CD4-positive, alpha-beta T cell treated with Interleukin-10 for 1 hour (primary cell): ENCODE measurements at places on chromosomes 16 and 17.
A peak's percentile ranks its signal among the peaks of the same experiment; 100 is the strongest.

GRCh38 chr17:80219763-80220053, 425 bp downstream of the SGSH start:
- no peak for DNase-seq

- DNase-seq: peak; percentile 53
These were observed 3.2 kb downstream of the ACTG1 start for GRCh38 chr17:81509207-81509971.

GRCh38 chr16:77789085-77790008, 983 bp downstream of the VAT1L start:
- no peak for DNase-seq

GRCh38 chr16:12215277-12216105, 239.0 kb downstream of the SNX29 start:
- DNase-seq: no peak

DNA sequence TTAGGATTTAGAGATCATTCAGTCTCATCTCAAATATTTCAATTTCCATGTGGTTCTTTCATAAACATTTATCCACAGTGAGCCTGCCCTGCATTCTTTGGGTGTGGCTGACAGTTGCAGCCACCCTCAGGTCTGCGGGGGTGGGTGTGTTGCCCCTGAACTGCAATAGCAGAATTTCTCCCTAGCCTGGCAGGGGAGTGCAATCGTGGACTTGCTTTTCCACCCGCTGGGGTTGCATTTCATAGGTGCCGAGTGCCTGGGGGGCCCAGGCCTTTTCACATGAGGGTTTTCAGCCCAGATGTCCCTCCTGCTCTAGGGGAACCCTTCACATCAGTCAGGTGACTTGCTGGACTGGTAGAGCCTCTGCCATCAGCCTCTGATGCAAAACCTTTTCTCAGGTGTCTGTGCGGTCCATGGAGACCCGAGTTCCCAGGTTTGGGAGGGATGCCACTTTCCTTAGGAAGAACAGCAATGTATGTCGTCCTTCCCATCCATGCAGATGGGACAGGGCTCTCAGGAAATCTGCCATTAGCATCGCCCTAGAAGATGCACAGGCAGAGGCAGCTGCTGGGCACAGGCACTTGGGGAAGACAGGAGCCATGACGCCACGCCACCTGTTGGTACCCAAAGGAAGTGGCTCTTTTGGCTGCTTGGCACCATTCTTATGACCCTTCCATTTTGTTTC, 2.4 kb upstream of the USP36 start:
- DNase-seq: peak; percentile 74

DNA sequence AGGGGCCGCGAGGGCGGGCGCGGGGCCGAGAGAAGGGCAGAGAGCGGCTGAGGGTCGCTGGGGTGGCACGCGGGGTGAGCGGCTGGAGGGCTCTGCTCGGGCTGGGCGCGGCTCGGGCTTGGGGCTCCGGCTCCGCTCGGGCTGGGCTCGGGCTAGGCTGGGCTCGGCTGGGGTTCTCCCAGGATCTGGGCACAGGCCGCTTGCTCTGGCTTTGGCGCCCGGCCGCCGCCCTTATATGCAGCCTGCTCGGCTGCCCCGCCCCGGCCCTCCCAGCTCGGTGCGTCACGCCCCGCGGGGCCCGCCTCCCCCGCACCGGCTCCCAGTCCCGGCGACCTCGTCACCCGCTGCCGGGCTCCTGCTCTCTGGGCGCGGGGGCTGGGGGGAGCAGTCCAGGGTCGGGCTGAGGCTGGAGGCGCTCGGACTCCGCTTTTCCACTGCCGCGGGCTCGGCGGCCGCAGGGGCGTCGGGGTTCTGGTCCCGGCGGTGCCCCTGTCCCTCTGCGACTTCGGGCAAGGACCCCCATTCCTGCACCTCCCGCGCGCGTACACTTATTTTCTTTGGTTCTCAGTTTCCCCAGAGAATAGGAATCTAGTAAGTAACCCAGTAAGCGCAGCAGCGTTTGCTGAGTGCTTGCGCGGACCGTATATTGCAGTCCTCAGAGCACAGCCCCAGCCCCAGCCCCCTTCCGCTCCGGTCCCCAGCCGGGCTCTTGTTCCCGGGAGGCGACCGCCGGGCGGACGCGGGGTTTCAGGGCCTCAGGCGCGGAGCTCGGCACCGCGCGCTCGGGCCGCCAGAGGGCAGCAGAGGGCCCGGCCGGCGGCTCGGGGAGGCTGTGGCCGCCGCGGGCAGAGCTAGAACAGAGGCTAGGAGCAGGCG, at the start of gene RASD1:
RASD1 (minus strand) TSS at position 207 of the 876 bp plus-strand sequence. CDS start 214 bp downstream, outside the sequence.
- peak; percentile 83 for DNase-seq

DNA sequence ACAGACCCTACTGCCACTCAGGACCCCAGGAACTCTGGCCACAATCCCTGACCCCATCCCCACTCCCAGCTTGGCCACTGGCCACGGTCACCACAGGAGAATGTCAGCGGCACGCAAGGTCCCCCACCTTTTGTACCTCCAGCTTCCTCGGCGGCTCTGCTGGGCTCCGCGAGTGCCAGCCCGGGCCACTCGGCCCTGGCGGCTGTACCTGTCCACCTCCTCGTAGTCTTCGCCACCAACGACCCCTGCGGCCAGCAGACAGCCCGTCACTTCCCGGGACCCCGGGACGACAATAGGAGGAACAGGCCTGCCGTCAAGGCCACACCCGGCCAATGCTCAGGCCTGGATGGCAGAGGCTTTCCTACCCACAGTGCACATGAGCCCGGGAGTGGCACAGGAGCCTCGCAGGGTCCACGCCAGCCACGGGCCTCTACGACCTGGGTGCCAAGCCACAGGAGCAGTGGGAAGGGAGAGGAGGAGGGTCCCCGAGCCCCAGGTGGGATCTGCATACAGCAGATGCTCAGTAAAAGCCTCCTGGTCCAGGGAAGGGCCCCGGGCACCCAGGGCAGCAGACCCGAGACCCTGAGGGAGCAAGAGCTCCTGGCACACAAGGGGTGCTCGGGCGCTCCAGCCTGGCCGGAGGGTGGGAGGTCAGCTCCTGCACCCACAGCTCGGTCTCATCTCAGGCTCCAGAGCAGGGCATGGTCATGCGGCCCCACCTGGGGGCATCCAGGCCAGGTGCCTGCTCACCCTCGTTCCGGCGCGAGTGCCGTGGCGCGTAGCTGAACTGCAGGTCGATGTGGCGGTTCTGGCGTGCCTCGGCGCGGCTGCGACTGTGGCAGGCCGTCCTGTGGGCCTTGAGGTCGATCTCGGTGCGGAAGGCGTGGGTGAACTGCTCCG, 7.9 kb downstream of the ZNF598 start:
- no peak for DNase-seq

- no peak for DNase-seq
These were observed 4.2 kb downstream of the ITGAE start for GRCh38 chr17:3796822-3797170.

DNA sequence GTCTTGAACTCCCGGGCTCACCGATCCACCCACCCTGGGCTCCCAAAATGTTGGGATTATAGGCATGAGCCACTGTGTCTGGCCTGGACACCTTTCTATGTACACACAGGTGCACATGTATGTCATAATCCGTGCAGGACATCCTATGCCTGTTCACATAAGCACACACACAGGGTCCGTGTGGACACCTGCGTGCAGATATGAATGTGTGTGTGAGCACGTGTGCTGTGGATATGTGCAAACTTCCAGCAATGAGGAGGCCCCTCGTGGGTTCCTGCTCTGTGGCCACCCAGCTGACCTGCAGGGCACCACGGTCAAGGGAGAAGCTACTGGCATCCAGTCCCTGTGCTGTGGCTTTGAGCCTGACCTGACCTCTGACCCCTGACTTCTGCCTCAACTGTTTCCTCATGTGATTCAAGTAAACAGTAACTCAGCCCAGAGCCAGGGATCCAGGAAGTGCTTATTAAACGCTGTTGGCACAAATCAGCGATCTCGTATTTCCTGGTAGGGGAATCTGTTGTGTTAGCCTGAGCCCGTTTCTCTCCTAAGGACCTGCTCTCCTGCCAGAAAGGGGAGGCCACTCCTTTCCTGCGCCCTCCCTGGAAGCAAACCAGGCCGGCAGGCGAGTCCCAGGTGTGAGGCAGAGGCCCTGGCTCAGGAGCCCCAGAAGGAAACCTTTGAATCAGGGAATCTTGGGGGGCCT, 6.5 kb downstream of the CPNE7 start:
- DNase-seq: no peak

DNA sequence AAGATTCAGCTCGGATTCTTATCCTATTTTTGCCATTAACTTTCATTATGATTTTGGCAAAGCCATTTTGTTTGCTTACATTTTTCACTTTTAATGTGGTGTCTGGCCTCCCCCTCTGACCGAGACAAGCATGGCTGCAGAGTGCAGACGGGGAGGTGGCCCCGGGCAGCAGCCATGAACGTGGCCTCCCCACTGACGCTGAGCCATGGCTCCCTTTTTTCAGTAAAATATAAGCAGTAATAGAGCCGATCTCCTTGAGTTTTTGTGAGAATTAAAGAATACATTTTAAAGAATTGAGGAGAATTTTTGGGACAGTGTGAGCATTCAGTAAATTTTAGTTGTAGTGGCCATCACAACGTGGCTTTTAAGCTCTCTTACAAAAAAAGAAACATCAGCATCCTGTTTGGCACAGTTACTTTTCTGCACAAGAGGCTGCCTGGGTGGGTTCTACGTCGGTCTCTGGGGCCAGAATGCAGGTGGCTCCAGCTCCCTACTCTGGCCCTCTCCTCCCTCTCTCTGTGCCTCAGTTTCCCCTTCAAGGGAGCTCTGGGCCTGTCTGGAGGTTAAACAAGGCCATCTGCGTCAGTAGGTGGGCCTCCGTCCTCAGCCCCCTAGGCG, 68.8 kb upstream of the ZNF750 start:
- no peak for DNase-seq

DNA sequence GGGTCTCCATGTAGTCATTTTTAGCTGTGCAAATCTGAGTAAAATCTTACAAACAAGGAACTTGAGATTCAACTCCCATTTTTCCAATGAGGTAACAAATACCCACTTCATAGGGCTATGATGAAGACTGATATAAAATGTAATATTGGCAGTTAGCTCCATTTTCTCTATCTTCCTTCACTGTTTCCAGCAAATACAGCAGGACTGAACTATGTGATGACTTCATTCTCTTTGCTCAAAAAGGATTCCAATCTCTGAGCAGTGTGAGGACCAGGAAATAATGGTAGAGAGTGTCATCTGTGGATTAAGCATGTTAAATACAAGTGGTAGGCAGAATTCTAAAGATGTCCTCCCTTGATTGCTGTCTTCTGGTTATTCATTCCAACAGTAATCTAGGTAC, 18.3 kb downstream of the RND2 start:
- no peak for DNase-seq

- no peak for DNase-seq
These were observed 32.2 kb upstream of the MLKL start for GRCh38 chr16:74732707-74733350.

GRCh38 chr17:47819475-47819874, 2.1 kb downstream of the OSBPL7 start:
- no peak for DNase-seq

DNA sequence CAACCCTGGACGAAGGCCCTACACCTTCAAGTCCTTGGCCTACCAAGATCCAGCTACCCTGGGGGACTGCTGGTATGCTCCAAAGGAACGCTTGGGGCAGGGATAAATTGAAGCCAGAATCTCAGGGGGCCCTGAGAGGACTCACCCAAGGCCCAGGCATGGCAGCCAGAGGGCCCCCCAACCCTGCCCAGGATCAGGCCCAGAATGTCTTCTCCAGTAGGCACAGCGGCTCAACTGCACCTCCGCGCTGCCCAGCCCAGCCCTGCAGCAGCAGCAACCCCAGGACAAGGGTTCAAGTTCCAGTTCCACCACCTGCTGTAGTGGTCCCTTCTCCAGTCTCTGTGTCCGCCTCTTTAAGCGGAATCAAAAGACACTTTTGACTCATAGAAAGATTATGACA, 2.2 kb downstream of the TFAP4 start:
- DNase-seq: no peak

DNA sequence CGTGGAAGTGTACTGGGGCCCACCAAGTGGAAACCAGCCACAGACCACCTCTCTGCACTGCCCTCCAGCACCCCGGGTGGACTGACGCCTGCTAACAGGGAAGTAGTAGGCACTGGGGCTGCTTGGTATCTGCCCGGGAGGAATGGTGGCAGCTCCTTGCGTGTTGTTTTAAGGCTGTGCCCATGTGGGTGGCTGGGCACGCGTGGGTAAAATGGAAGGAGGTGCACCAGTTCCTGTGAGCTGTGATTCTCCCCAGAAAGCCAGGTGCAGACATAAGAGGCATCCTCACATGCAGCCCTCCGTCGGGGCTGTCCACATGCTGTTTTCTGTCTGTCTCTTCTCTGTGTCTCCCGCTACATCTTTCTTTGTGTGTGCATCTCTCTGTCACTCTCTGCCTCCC, 122.3 kb downstream of the ENGASE start:
- DNase-seq: no peak

DNA sequence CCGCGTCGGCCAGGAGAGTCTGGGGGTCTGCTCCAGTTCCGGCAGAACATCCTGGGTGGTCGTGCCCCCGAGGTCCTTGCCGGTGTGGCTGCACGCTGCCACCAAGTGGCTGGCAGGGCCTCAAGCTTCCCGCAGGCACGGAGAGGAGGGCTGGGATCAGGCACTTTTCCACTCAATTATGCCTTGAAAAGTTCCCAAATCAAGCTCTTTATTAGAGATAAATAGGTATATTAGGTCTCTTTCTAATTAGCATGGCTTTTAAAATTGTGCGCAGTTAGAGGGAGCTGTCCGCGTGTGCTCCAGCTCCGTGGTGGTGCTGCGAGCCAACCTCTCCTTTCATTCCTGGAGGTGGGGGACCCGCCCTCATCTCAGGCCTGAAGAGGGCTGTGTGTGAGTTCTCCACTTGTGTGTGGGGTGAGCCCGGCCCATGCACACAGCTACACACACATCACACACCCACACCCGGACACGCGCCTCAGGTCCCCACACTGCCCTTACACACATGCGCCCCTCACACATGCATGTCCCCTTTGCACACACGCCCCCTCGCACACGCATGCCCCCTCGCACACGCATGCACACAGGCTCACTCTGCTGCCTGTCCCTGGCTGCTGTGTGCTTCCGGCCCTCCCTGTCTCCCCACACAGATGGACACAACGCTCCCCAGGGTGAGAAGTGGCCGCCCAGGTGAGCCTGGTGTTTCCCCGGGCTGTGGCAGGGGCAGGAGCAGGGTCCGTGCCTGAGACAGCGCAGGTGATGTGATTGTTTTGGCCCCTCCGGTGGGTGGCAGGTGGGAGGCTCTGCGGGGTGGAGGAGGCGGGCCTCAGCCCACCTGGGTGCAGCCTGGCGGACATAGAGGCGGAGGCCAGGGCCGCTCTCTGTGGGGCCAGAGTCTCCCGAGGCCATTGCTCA, 28.8 kb downstream of the CACNA1H start:
- DNase-seq: no peak

DNA sequence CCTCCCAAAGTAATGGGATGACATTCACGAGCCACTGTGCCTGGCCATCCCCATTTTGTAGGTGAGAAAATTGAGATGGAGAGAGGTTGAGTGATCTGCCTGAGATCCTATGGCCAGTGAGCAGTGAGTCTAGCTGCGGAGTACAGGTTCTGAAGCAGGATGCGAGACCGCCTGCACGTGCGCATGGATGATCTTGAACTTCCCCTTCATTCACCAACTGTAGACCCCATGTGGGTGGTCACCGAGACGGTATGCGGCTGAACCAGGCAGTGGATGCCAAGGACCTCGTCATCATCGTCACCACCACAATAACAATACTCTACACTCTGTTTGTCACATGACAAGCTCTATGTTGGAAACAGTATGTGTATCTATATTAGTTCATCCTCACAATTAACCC, 6.2 kb upstream of the SPNS3 start:
- no peak for DNase-seq

- DNase-seq: no peak
These were observed 34.7 kb downstream of the BAHCC1 start for GRCh38 chr17:81429821-81430551.

GRCh38 chr17:77716289-77716926, 242.1 kb upstream of the TNRC6C start:
- DNase-seq: no peak
